Fibroblast of gingiva (primary cell): ENCODE measurements at places on chromosomes 12 and 14.

GRCh38 chr12:124992874-124993625 is 395 bp upstream of the BRI3BP start:
- no peak for DNase-seq

GRCh38 chr14:40674502-40674901 is 932.2 kb upstream of the LRFN5 start:
- no peak for DNase-seq

GRCh38 chr12:130391186-130391585 is 53.5 kb downstream of the PIWIL1 start:
- DNase-seq: no peak

DNA sequence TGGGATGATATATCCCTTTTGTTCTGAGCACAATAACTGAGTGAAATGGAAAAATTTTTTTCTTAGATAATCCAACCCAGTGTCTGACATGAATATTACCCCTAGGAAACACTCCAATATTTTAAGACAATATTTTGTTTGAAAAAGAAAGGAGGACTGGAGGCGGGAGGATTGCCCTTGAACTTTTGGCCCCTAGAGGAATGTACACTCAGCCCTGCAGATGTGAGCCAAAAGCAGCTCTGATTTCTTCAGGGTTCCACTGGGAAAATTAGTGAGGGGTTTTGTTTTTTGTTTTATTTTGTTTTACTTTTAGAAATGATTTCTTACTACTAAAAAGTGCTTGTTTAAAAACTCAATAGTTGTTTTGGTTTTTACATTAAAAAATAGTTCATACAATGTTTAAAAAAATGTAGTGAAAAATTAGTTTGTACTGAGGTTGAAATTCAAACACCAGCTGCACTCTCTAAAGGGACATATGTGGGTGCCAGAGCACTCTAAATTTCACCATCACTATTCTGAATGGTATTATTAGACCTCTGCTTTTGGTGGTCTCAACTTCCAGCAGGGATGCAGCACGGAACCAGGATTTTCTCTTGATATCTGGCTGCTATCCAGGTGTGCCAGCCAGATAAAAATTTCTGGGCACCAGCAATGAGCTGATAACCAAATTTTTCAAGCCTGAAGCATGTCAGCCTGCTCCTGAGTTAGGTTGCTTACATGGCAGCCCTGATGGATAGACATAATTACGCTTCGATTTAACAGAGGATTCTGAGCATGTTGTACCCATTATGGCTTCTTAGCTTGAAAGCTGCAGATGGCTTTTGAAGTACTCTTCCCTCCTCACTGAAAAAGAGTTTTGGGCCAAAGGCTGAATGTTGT is 141.9 kb downstream of the ANO6 start:
- DNase-seq: no peak

DNA sequence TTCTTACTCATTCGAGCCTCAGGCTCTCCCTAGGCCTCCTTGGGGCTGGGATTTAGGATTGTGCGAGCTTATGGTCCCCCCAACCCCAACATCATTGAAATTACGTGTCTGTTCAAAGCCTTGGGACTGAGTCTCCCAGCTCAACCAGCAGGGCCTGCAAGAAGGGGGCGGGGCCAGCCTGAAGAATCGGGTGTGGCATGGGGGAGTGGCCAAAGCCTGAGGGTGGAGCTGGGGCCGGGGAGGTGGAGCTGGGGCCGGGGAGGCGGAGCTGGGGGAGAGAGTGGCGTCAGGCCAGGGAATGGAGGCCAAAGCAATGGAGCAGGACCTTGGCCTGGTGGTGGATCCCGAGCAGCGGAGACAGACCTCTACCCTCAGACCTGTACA is 24.3 kb upstream of the HSPB8 start:
- DNase-seq: no peak

DNA sequence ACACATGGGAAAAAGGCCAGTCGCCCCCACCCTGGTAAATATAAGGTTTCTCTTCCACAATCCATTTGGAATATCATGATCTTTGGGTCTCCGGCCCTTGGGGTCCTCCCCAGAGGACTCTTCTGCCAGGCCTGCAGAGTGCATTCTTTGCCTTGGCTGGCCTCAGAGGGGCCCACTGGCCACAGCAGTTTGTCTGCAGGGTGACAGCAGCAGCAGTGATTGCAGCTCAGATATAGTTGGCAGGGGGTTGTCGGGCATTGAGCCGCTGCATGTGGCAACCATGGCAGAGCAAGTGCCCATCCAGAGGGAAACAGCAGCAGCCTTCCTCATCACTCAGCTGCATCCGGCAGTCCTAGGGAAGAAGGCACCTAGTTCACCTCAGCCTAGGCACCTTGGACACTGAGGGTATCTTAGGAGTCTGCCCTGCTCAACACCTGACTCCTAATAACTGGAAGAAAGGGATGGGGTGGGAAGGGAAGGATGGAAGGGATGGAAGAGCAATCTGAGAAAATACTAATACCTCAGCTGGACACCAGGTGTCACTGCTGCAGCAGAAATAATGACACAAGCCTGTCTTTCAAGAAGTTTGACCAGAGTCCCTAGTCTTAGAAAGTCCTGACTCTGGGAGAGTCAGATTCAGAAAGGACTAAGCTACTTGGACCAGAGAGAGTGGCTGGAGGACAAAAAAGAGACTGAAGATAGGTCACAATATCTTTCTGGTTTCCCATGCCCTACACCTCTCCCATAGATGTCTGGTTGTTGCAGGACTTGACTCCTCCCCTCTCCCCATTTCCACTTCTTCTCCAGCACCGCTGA is 8.9 kb downstream of the AJUBA start:
- peak; percentile 62 for DNase-seq

DNA sequence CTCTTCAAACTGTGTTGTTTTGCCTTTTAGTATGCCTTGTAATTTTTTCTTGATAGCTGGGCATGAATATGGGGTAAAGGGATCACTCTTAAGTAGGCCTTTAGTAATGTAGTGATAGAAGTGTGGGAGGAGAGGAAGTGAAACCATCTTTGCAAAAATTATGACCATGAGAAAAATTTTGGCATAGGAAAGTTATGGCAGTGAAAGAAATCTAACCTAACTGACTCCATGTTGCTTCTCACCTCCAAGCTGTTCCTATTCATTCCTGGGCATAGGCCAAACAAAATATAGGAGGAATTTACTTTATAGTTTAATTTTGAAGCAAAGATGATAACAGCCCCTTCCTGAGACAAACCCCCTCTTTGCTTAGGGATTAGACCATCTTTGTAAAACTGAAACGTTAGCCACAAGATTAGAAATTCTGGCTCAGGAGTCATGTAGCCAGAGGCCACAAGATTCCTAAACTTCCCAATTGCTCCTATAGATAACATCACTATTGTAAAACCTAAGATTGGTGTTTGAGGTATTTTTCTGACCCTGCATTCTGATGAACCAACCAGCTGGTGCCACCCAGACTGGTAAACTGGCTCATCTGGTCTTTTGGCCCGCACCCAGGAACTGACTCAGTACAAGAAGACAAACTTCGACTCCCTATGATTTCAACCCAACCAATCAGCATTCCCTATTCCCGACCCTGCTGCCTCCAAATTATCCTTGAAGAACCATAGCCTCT is 45.8 kb downstream of the CRADD start:
- DNase-seq: no peak

- no peak for DNase-seq
These were observed 53.7 kb downstream of the APAF1 start for GRCh38 chr12:98698603-98699463.

DNA sequence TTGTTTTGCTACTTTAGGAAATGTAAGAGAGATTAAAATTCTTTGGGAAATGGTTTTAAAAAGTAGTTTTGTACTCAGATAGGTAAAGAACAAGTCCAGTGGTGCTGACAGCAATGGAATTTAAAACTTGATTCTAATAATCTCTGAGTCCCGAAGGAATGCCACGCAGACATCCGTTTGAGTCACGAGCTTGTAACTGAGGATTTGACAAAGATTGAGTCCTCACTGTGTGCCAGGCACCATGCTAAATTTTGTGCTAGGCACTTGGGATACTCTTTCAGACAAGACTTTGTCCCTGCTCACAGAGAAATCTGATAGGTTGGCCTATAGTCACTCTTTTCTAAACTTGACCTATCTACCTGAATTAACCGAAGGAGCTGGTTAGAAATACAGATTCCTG is 12.7 kb downstream of the FLRT2 start:
- no peak for DNase-seq

DNA sequence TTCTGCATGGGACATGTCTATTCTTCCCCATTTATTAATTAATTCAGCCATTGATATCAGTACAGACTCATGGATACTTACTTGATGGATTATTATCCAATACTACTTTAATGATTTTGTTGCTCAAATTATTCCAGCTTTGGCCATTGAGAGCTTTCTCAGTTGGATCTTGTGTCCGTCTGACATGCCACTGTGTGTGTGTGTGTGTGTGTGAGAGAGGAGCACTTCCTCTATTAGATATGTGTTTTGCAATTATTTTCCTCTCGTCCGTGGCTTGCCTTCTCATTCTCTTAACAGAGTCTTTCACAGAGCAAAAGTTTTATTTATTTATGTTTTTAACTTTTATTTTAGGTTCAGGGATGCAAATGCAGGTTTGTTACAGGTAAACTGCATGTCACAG is 194.2 kb downstream of the ADGRD1 start:
- no peak for DNase-seq

GRCh38 chr12:57983146-57983857 is 41.9 kb downstream of the ATP23 start:
- DNase-seq: peak; percentile 56

GRCh38 chr14:100981809-100982208 is 78.3 kb upstream of the RTL1 start:
- DNase-seq: no peak

- DNase-seq: no peak
These were observed 441.8 kb downstream of the NRXN3 start for GRCh38 chr14:78611796-78612571.

DNA sequence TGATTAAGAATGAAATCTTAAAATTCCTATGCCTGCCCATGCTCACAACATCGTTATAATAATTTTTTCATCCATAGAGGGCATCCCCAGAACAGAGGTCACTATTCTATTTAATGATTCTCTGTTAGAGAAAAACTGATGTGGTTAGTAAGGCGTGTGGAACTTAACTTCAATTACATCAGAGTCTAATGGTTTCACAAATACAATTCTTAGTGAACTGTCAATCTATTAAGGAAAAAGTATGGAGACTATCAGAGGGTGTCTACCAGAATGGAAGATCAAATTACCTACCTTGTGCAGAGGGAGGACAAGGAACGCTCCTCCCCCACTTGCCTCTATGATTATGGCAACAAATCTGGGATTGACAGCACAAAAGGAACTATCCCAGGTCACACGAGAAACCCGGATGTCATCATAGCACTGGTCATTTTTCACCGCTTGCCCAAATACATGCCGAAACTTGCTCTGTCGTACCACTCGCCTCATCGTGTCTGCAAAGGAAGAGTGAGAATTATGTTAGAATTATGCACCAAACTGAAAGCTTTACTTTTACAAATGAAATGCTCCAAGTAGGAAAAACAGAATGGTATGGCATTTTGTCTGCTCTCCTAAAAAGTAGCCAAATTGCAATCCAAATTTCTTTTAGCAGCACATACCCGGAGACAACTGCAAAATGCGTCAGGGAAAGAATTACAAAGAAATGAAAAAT is 30.3 kb downstream of the CORO1C start:
- no peak for DNase-seq

GRCh38 chr12:68040450-68041075 is 51.3 kb downstream of the IFNG-AS1 start:
- DNase-seq: peak; percentile 55

DNA sequence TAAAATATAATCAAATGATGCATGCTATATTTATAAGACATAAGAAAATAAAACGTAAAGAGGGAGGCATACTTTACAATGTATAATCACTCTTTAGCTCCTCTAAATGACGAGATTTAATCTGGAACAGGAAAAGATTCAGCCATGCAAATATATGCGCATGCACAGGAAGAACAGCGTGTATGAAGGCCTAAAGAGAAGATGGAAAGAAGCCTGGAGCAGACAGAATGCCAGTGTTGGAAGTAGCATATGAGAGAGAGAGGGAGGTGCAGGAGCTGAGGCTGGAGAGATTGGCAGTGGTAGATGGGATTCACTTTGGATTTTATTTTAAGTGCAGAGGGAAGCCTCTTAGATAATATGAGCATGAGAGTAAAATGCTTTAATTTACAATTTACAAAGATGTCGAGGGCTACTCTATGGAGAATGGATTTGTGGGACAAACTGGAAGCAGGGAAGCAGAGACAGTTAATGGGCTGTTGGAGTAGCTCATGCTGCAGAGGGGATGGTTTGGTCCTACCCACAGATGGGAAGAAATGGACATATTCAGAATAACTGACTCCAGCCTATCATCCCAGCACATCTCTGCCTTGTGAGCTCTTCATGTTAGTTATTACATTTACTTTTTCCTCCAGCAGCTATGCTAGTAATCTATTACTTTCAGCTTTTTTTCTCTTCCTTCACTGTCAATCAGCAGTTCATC is 411.1 kb downstream of the TMTC2 start:
- no peak for DNase-seq

- no peak for DNase-seq
These were observed 224.3 kb upstream of the NAV3 start for GRCh38 chr12:77606348-77606747.

- no peak for DNase-seq
These were observed 208.2 kb downstream of the DAD1 start for GRCh38 chr14:22380571-22381407.

- DNase-seq: no peak
These were observed 11.2 kb downstream of the DIO2 start for GRCh38 chr14:80200093-80200492.

DNA sequence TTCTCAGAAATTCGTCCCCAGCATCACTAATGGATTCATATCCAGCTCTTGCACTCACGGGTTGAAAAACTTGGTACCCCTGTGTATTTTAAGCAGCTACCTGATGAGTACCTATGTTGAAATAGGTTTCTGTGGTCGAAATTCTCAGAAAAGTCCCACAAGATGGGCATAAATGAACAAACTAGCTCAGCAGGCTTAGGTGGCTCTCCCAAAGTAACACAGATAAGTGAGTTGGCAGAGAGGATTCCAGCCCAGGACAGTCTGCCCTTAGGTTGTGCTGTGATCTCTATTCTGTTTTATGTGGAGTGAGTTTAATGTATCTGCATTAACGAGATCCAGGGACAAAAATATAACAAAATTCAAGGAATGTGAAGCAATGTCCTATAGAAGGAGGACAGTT is 92.3 kb downstream of the RGS6 start:
- DNase-seq: no peak

DNA sequence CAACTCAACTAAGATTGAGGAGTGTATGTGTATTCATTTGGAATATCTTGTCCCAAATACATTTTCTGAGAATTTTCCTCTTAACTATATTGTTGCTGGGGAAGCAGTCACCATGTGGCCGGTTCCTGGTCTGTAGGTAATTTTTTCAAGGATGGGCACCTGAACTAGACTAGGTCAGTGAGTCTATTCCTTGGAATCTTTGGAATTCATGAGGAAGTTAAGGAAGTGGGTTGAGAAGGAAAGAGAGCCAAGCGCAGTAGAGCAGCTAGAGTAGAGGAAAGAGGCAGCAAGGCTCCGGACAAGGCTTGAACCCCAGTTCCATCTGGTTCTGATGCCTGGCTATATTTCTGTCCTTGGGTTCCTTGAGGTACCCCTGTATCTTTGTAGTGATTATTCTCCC is 183.7 kb downstream of the DACT1 start:
- DNase-seq: no peak
